Mesothelial cell of epicardium (in vitro differentiated cells): ENCODE measurements at places on chromosomes 12 and 14.
A peak's percentile ranks its signal among the peaks of the same experiment; 100 is the strongest.

DNA sequence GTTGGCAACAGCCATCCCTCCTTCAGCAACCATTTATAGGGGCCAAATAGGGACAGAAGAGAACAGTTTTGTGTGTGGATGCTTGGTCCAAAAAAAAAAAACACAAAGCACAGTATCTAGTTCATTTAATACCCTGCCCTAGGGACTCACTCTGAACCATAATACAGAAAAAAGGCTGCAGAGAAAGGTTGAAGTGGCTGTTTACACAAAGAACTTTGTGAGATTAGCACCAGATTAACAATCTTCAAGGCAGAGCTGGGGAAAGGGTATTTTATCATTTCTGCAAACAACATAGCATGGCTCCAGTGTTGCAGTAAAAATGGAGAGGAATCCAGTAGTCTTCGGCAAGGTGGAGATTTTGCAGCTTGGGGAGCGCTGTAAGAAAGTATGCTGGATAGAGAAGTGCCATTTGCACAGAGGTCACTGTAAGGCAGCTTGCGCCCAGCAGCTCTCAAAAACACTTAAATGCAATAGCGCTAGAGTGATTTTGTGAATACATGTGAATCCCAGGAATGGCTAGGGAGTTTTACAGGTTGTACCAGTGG lies 124.2 kb upstream of the PLEKHA5 start:
- H3K4me3 ChIP-seq = no peak overlapping the region
- no peaks in the 10 kb centered on the region for H3K4me1 ChIP-seq
- H3K36me3 ChIP-seq = no peaks in the 10 kb centered on the region

- H3K27ac ChIP-seq = no peak overlapping the region
- H3K4me3 ChIP-seq = no peak overlapping the region
- H3K27me3 ChIP-seq = no peaks in the 10 kb centered on the region
- no peaks in the 10 kb centered on the region for H3K4me1 ChIP-seq
- DNase-seq = no peak
- peaks cover 3% of the 10 kb centered on the region for H3K36me3 ChIP-seq
These were observed 18.7 kb upstream of the EPYC start for GRCh38 chr12:91023326-91024004.

DNA sequence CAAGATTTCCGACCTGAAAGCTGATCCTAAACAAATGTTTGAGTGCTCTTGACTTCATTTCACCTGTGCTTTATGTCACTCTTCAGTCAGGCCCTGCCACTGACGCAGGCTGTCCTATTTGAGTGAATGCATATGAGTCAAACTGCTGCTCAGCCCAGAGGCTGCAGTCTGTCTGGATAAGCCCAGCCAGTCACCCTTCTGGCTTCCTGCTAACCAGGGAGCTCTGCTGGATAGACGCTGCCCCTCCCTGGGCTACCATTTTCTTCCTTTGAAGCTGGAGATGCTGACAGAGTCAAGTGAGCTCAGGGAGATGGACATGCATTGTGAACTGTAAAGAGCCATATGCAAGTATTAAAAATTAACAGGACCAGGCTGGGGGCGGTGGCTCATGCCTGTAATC lies 5.1 kb upstream of the TUNAR start:
- peaks cover 2% of the 10 kb centered on the region for H3K4me1 ChIP-seq
- no peak overlapping the region for H3K27ac ChIP-seq
- no peak for DNase-seq
- peaks cover 84% of the 10 kb centered on the region for H3K27me3 ChIP-seq
- no peaks in the 10 kb centered on the region for H3K36me3 ChIP-seq
- no peak overlapping the region for H3K4me3 ChIP-seq

GRCh38 chr12:131187602-131188001 lies 233.9 kb downstream of the ADGRD1 start:
- peaks cover 25% of the 10 kb centered on the region for H3K27me3 ChIP-seq
- no peaks in the 10 kb centered on the region for H3K36me3 ChIP-seq
- no peak for DNase-seq
- H3K4me1 ChIP-seq = no peaks in the 10 kb centered on the region

GRCh38 chr12:69431591-69432222 lies 38.5 kb upstream of the FRS2 start:
- H3K27me3 ChIP-seq = no peaks in the 10 kb centered on the region
- peaks cover 10% of the 10 kb centered on the region for H3K4me1 ChIP-seq
- H3K4me3 ChIP-seq = no peak overlapping the region
- H3K36me3 ChIP-seq = no peaks in the 10 kb centered on the region
- no peak overlapping the region for H3K27ac ChIP-seq

DNA sequence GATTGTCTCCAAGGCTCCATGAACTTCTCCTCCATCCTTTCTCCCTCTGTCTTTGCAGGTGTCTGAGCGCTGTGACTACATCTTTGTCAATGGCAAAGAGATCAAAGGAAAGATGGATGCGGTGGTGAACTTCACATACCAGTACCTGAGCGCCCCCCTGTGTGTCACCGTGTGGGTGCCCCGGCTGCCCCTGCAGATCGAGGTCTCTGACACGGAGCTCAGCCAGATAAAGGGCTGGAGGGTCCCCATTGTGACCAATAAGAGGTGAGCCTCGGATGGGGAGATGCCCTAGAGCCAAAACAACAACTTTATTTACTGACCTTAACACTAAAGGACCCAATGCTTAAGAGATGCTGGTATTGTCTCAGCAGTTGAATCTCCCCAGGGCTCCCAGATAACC lies 130.0 kb downstream of the SLC15A4 start:
- no peak overlapping the region for H3K27ac ChIP-seq
- no peaks in the 10 kb centered on the region for H3K27me3 ChIP-seq
- no peak for DNase-seq
- no peaks in the 10 kb centered on the region for H3K4me1 ChIP-seq
- H3K4me3 ChIP-seq = no peak overlapping the region

DNA sequence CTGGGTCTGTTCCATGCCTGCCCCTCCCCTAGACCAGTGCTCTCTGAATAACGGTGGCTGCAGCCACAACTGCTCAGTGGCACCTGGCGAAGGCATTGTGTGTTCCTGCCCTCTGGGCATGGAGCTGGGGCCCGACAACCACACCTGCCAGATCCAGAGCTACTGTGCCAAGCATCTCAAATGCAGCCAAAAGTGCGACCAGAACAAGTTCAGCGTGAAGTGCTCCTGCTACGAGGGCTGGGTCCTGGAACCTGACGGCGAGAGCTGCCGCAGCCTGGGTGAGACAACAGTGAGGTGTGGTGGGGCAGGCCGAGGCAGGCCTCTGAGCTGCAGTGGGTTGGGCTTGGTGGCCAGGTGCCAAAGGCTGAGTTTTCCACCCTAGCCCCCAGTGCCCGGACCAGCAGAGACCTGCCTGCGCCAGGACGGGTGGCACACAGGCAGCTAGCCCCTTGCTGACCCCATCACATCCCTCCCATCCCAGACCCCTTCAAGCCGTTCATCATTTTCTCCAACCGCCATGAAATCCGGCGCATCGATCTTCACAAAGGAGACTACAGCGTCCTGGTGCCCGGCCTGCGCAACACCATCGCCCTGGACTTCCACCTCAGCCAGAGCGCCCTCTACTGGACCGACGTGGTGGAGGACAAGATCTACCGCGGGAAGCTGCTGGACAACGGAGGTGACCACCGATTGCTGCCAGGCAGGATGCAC lies 28.2 kb upstream of the LRP1-AS start:
- peaks cover 5% of the 10 kb centered on the region for H3K4me1 ChIP-seq
- H3K27ac ChIP-seq = no peak overlapping the region
- H3K27me3 ChIP-seq = no peaks in the 10 kb centered on the region
- DNase-seq = peak; percentile 46

DNA sequence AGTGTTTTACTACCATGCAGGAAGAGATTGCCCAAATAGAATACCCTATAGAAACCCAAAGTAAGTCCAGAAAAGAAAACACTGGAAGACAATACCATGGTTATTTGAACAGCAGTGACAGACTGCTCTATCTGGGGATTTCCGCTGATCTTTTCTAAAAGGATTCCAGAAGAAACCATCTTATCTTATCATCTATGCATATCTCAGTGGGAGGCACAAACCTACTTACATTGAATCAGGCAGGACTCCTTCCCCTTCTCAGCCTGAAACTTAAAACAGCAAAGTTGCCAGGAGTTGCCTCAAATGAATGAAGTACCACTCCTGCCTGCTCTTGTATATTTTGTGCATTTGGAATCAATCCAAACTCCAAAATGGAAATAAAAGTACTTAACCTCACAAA lies 56.7 kb upstream of the NR2C1 start:
- peaks cover 23% of the 10 kb centered on the region for H3K36me3 ChIP-seq
- no peak overlapping the region for H3K4me3 ChIP-seq
- DNase-seq = no peak

DNA sequence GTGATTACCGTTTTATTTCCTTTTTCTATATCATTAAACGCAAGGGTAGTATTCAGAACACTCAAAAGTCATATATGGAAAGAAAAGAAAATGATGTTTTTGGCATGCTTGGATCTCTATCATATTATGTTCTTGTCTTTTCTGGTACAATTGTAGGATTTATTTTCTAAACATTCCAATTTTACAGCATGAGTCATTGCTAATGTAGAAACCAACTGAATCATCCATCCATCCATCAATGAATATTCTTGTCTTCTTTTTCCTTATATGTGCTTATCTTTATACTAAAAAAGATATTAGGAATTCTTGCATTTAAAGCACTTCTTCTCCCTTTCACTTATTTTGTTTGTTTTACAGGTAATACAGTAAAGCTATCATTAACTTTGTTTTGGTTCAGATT lies 20.4 kb upstream of the AMIGO2 start:
- no peaks in the 10 kb centered on the region for H3K36me3 ChIP-seq
- H3K4me3 ChIP-seq = no peak overlapping the region
- no peaks in the 10 kb centered on the region for H3K27me3 ChIP-seq
- DNase-seq = no peak
- H3K4me1 ChIP-seq = no peaks in the 10 kb centered on the region
- H3K27ac ChIP-seq = no peak overlapping the region

DNA sequence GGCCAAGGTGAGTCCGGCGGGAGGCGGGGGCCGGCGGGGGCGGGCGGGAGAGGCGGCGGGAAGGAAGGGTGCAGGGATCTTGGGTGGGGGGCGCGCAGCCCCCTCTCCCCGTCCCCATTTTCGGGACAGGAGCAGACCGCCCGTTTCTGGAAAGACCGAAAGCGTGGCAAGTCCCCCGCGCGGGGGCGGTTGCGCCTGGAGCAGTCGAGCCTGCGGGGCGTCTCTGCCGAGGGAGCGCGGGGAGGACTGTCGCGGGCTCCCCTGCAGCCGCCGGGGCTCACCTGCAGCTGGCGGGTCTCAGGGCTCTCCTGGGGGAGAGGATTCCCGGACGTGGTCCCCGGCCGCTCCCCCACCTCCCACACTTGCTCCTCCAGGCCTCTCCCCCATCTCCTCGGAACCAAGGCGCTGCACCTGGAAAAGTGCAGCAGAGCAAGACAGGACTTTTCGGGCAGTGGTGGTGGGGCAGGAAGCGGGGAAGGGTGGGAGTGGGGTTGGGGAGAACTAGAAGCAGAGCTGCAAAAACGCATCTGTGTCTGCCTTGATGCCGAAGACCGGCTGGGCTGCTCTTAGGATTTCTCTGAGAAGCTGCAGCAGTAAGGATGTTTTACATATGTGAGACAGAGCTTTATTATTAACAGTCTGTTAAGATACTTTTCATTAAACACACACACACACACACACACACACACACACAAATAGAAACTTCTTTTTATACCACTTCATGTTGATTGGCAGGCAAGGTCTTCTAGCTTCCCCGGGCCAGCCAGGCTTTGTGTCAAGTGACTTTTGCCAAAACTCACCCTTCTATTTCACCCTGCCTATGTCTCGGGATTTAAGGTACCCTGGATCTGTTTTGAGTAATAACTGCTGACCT lies 677 bp downstream of the C12orf75 start:
- DNase-seq = peak; percentile 67
- no peaks in the 10 kb centered on the region for H3K36me3 ChIP-seq
- no peak overlapping the region for H3K27ac ChIP-seq
- peaks cover 21% of the 10 kb centered on the region for H3K4me1 ChIP-seq

DNA sequence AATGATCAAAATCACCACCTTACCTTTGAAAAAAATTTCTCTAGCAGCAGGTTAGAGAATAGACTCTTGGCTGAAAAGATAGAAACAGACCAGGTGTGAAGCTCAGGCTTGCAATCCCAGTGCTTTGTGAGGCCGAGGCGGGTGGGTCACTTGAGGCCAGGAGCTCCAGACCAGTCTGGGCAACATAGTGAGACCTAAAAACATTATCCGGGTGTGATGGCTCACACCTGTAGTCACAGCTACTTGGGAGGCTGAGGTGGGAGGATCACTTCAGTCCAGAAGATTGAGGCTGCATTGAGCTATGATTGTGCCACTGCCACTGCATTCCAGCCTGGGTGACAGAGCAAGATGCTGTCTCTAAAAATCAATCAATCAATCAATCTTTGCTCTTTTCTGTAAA lies 105.3 kb upstream of the TBX3 start:
- H3K4me3 ChIP-seq = no peak overlapping the region
- no peak for DNase-seq
- peaks cover 2% of the 10 kb centered on the region for H3K36me3 ChIP-seq
- H3K27me3 ChIP-seq = no peaks in the 10 kb centered on the region

DNA sequence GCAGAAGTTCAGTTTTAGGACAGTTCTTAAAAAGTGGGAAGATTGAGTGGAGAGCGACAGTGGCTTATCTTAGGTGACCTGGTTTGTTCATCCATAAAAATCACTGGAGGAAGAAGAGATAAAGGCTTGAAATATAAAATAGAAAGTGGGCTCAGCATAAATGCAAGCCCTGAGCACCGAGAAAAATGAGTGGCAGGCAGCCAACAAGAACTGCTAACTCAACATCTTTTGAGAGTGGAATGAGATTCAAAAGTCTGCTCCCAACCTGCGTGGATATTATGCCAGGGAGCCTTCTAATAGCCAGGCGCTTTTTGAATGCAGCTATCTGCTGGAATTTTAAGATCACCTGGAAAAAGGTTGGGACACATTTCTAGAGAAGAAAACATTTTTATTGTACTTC lies 666.5 kb downstream of the FLRT2 start:
- peaks cover 2% of the 10 kb centered on the region for H3K36me3 ChIP-seq
- no peak overlapping the region for H3K4me3 ChIP-seq
- H3K4me1 ChIP-seq = peaks cover 11% of the 10 kb centered on the region
- H3K27me3 ChIP-seq = no peaks in the 10 kb centered on the region
- peak overlapping the region; percentile 66 for H3K27ac ChIP-seq

GRCh38 chr14:51581017-51581881 lies 70.5 kb upstream of the FRMD6 start:
- peaks cover 16% of the 10 kb centered on the region for H3K4me1 ChIP-seq
- H3K4me3 ChIP-seq = no peak overlapping the region
- DNase-seq = no peak
- no peaks in the 10 kb centered on the region for H3K27me3 ChIP-seq
- no peaks in the 10 kb centered on the region for H3K36me3 ChIP-seq
- H3K27ac ChIP-seq = peak overlapping the region; percentile 83

- H3K27ac ChIP-seq = no peak overlapping the region
- H3K4me3 ChIP-seq = no peak overlapping the region
These were observed 264.0 kb upstream of the HMGA2 start for GRCh38 chr12:65560286-65560685.

GRCh38 chr14:64860039-64860438 lies 19.7 kb downstream of the SPTB start:
- H3K4me3 ChIP-seq = no peak overlapping the region
- H3K4me1 ChIP-seq = peaks cover 5% of the 10 kb centered on the region
- H3K27ac ChIP-seq = no peak overlapping the region
- H3K36me3 ChIP-seq = no peaks in the 10 kb centered on the region
- no peak for DNase-seq
